ENCODE measurements at places on chromosomes 7 and 10. TPM values are rescaled to one million over a fixed set of nuclear protein-coding genes. Genes with fewer than 3 reads are reported as not detected.

DNA sequence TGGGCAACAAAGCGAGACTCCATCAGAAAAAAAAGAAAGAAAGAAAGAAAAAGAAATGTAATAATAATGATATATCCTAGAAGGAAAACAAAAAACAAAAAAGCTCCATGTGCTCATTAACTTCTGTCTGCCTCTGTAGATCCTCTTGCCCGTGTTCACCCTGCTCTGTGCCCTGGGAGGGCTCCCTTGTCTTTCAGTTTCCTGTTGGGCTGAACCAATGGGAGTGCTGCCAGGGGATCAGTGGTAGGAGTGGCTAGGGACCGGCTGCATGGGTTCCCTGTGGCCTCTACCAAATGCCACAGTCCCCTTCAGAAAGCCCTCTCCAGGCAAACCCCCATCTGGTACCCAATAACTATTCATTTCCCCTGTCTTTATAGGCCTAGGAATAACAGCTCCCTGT, 51.8 kb upstream of the PARD3 start:
- no peak overlapping the region for H3K27ac ChIP-seq
- no peaks in the 10 kb centered on the region for H3K36me3 ChIP-seq
- no peaks in the 10 kb centered on the region for H3K4me1 ChIP-seq
- no peak for DNase-seq
- peaks cover 11% of the 10 kb centered on the region for H3K27me3 ChIP-seq
- H3K4me3 ChIP-seq, result no peak overlapping the region

DNA sequence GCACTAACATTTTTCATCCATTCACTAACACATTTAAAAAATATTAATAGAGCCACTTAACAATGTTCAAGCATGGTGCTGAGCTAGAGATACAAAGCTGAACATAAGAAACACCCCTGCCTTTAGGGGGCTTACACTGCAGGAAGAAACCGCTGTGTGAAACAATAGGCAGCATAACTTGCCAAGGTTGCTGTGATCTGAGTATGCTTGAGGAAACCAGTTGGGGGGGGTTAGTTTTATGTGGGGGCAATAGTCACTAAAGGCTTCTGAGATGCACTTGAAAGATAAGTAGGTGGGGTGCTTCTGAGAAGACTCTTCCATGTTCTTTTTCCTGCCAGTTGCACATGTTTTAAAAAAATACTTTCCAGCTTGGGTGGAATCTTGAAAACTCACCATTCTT, 2.8 kb downstream of the RBM17 start:
- no peaks in the 10 kb centered on the region for H3K27me3 ChIP-seq
- no peaks in the 10 kb centered on the region for H3K36me3 ChIP-seq
- H3K27ac ChIP-seq, result no peak overlapping the region
- DNase-seq, result no peak

GRCh38 chr7:24521917-24522623, 51.2 kb upstream of the PALS2 start:
- H3K27ac ChIP-seq, result no peak overlapping the region
- DNase-seq, result no peak
- H3K36me3 ChIP-seq, result no peaks in the 10 kb centered on the region
- no peaks in the 10 kb centered on the region for H3K4me1 ChIP-seq
- no peak overlapping the region for H3K4me3 ChIP-seq
- H3K27me3 ChIP-seq, result no peaks in the 10 kb centered on the region

- H3K4me3 ChIP-seq, result no peak overlapping the region
- H3K27ac ChIP-seq, result no peak overlapping the region
- DNase-seq, result peak; percentile 56
Measured at GRCh38 chr10:48506147-48506917, 98.5 kb downstream of the ARHGAP22 start.

DNA sequence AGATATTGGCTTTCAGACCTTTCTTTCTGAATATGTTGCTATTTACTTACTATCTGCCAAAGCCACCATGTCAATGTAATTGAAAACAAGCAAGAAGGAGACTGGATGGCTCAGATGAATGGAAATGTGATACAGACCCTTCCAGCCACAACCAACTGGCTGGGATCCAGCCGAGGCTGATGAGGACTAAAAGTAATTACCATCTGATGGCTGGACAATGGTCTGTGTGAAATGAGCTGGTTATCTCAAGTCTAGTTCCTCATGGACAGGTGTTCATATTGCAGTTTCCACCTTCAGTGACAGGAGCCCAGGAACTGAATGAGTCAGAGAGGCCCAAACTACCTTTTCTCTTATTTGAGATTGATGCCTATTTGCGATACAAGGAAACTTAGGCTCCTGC, 267.5 kb downstream of the GATA3 start:
- DNase-seq, result no peak
- H3K36me3 ChIP-seq, result no peaks in the 10 kb centered on the region
- H3K4me3 ChIP-seq, result no peak overlapping the region

- H3K27me3 ChIP-seq, result peaks cover 4% of the 10 kb centered on the region
- no peak overlapping the region for H3K27ac ChIP-seq
- H3K36me3 ChIP-seq, result no peaks in the 10 kb centered on the region
- no peak overlapping the region for H3K4me3 ChIP-seq
Measured at GRCh38 chr7:104255616-104256015, 47.8 kb upstream of the ORC5 start.

GRCh38 chr10:92483539-92483938, 90.4 kb downstream of the IDE start:
- DNase-seq, result no peak
- H3K4me3 ChIP-seq, result no peak overlapping the region
- H3K36me3 ChIP-seq, result peaks cover 29% of the 10 kb centered on the region
- H3K27ac ChIP-seq, result no peak overlapping the region

GRCh38 chr10:78404296-78404695, 370.6 kb downstream of the RPS24 start:
- peaks cover 41% of the 10 kb centered on the region for H3K27me3 ChIP-seq
- no peak for DNase-seq
- H3K4me3 ChIP-seq, result no peak overlapping the region
- H3K36me3 ChIP-seq, result no peaks in the 10 kb centered on the region
- H3K27ac ChIP-seq, result no peak overlapping the region

The FGF8 gene
- 0.17 TPM for polyA plus RNA-seq

The KNDC1 gene
- polyA plus RNA-seq, result 1.1 TPM

The PRSS2 gene
- polyA plus RNA-seq, result not detected

The CPA4 gene
- 316 TPM for polyA plus RNA-seq

The CYP3A4 gene
- polyA plus RNA-seq, result not detected

The CYP2C18 gene
- polyA plus RNA-seq, result not detected

Measured in IMR-90 (cell line).